ENCODE measurements at places on chromosomes 6 and 20.

DNA sequence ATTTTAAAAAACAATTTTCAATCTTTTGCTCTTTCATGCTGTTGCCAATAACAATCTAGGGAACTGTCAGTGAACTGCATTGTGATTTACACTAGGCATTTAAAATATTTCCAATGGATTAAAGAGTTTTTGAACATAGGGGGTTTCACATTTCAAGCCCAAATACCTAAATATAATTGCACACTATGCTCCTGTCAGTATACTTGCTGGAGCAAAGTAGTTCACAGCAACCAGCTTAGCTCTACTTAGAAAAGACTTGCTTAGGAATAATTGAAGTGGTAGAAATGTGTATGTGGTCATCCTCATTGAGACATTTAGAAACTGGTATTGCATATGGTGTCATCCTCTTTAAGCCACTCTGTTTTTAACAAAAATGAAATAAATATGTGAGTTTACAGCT lies 41.7 kb upstream of the REV3L start:
- ATAC-seq: no peak

- ATAC-seq: no peak
Observed at GRCh38 chr6:67331304-67331703, 1303.8 kb upstream of the ADGRB3 start.

DNA sequence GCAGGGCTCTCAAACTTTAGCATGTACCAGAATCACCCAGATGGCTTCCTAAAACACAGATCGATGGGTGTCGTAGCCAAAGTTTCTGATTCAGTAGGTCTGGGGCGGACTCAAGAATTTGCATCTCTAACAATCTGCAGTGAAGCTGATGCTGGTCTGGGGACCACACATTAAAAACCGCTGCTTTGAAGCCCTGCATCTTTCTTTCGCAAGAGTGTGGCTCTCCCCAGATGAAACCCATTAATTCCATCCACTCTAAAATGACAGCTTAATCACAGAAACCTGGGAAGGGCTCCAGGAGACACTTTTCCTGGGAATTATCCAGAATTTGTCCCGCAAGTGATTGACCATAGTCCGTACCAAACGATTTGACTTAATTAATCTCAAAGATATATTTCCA lies 319.8 kb upstream of the PLCB4 start:
- no peak for ATAC-seq

DNA sequence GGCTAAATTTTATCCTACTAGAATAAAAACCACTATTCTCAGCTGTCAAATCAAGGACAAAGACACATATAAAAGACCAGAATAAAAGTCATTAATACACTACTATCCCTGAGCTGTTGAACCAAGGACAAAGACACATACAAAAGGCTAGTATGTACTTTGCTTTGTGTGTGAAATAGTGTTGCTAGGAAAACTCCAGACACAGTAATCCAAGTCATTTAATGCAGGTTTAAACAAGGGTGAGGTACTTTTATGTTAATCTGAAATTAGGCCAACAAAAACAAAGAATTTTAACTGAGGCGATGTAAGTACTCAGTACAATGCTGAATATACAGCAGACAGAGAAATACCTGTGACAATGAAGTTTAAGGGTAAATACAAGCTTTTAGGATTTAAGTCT lies 18.9 kb downstream of the GCLC start:
- no peak for ATAC-seq

DNA sequence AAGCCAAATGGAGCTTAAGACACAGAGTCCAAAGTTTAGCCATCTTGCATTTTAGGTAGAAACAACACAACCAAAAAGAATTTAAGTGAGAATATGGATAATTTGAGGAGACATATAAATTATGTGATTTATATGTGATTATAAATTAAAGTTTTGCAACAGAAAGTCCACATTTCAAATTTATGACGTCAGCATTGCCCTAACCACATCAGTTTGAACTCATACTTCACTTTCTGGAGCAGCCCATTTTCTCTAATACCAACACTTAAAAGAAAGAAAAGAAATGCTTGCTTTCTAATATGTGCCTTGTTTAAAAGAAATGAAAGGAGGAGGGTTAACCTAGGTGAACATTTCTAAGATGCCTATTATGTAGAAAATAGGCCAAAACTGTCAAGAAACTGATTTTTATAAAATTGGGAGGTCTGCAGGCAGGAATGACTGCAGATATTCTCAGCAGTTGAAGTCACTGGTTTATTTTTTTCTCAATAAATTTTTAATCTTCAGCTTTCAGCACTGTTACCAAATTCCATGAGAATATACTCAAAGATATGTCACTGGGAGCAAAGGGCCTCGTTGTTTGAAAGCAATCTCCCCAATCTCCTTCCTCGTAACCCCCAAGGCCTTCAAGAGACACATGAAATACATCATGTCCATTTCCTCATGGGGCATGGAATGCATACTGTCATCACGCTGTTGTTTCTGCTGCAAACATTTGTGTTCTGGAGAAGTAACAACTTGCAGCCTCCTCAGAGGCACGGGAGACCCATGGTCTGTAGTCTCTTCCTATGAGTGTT lies 137.8 kb downstream of the SOD2 start:
- no peak for ATAC-seq

DNA sequence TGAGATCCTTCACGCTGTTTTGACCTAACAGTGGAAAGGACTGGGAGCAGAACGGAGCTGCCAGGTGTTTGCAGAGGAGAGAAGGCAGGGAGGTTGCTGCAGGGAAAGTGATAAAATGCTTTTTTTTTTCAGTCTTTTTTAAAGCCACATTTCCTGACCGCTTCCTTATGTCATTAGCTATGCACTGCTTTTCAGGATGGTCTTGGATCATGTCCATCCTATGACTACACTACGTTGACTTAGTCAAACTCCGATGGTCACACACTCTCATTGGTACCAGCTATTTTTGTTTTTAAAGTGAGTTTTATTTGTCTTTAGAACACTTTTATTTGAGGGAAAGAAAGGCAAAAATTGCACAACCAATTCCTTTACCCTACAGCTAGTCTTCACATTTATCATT lies 89.2 kb upstream of the EXOC2 start:
- ATAC-seq: no peak

DNA sequence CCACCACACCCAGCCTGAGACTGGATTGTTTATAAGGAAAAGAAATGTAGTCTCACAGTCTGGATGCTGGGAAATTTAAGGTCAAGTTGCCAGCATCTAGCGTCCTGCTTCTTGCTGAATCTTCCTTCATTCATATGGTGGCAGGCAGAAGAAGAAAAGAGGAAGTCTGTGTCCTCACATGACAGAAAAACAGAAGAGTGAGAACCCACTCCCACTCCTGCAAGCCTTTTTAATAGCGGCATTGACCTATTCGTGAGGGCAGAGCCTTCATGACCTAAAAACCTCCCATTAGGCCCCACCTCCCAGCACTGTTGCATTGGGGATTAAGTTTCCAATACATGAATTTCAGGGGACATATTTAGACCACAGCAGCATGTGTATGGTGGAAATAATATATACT lies 160.8 kb upstream of the BMP2 start:
- no peak for ATAC-seq

GRCh38 chr20:49435639-49436038 lies 46.8 kb downstream of the KCNB1 start:
- no peak for ATAC-seq

- ATAC-seq: no peak
Observed at GRCh38 chr6:3617681-3618311, 133.7 kb downstream of the PXDC1 start.

DNA sequence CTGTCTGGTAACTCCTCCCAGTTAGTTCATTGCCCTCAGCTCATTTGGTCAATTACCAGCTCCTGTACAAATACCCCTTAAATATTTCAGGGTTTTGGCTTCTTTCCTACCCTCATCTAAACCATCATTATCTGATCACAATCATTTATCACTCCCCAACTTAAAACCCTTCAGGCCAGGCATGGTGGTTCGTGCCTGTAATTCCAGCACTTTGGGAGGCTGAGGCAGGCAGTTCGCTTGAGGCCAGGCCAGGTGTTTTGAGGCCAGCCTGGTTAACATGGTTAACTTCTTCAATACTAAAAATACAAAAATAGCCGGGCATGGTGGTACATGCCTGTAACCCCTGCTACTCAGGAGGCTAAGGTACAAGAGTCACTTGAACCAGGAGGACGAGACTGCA lies 9.4 kb downstream of the TGIF2 start:
- ATAC-seq: no peak

- ATAC-seq: no peak
Observed at GRCh38 chr20:53655625-53656292, 62.1 kb upstream of the ZNF217 start.

GRCh38 chr6:139187489-139187888 lies 52.6 kb downstream of the HECA start:
- ATAC-seq: no peak

DNA sequence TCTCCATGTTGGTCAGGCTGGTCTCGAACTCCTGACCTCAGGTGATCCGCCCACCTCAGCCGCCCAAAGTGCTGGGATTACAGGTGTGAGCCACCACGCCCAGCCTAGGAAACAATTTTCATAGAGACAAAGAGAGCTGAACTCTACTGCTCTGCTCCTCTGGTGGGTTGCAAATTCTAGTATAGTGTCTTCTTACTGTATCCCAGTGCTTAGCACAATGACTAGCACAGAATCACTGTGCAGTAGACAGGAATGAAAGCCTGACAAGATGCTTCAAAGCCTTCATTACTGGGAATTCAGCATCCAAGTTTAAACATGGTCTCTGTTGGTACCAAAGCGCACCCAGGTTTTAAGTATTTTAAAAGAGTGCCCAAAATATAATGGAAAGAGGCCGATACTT lies 96.5 kb upstream of the SALL4 start:
- ATAC-seq: no peak

- no peak for ATAC-seq
Observed at GRCh38 chr6:3575166-3575565, 118.3 kb upstream of the SLC22A23 start.

DNA sequence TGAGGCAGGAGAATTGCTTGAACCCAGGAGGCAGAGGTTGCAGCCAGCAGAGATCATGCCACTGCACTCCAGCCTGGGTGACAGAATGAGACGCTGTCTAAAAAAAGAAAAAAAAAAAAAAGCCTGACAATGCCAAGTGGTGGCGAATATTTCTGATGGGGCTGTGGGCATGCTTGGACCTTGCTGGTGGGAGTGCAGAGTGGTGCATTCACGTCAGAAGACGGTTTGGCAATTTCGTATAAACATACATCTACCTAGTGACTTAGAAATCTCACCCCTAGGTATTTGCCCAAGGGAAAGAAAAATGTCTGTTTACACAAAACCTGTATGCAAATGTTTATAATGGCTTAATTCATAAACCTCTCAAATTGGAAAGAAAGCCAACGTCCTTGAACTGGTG lies 33.6 kb downstream of the CTCFL start:
- ATAC-seq: no peak

DNA sequence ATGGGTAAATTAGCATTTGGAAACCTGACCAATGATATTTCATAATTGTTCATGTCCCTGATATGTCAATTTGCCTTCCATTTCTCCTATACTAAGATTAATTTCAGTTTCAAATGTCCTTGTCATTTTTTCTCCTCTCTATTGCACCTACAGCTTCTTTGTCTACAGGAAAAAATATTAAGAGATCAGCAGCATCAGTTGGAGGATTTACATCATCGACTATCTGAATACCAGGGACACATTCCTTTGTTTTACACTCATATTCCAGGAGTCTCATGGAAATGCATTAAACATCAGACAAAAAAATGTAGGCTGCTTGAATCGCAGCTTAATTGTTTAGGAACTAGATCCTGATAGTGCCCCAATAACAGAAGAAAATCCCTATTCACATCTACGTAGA lies 188.2 kb downstream of the PRKN start:
- ATAC-seq: no peak

GRCh38 chr6:160222491-160222890 lies 36.1 kb downstream of the SLC22A2 start:
- no peak for ATAC-seq

DNA sequence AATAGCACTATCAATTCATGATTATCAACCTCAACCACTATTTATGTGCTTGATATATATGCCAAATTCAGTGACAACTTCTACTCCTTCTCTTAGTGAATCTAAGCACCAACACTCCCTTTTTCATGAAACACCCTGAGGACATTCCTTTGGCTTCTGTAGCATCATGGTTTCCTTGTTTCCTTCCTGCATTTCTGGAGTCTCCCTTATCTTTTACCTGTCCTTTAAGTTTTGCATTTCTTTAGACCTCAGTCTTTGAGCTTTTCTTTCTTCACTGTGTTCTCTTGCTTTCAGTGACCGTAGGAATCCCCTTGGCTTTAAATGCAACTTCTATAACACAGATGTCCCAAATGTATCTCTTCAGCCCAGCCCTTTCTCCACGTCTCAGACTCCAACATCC lies 143.8 kb upstream of the MLIP start:
- no peak for ATAC-seq

DNA sequence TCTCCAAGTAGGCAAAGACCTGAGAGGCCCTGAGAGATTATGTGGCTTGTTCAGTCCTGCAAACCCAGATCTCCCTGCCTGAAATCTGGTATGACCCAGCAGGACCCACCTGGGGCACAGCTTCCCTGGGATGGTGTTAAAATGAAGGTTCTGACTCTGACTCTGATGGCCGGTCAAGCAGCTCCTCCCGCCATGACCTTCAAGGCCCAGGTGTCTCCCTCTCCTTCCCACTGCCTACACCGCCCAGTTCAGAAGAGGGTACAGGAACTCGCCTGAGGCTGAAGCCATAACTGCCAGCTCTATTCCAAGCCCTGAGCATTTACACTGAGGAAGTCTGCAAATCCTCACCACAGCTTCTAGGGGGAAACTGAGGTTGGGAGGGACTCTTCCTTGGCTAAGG lies 5.9 kb upstream of the CST7 start:
- ATAC-seq: no peak

DNA sequence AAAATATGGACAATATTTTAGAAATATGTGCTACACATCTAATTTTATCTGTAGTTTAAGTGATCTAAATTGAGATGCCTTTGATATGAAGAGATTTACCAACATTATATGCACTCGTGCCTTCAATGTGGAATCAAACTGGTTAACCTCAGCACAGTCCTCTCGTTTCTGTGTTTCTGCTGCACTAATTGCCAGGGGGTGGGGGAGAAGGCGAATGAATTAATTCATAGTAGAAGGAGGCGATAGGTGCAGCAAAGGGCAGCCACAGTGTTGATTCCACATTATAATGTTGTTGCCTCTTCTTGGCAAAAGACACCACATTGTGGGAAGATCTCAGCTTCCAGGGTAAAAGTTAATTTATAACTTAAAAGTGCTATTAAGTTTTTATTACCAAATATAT lies 161.6 kb downstream of the QKI start:
- no peak for ATAC-seq
